ENCODE measurements at places on chromosomes 5 and 9. TPM values are rescaled to one million over a fixed set of nuclear protein-coding genes. Genes with fewer than 3 reads are reported as not detected.

SEC61B gene
- total RNA-seq, result 40.2 TPM

GPR150 gene
- 0.21 TPM for total RNA-seq

TAF11L5 gene
- not detected for total RNA-seq

IFNA13 gene
- total RNA-seq, result not detected

CD72 gene
- total RNA-seq, result 1.0 TPM
